ENCODE measurements at places on chromosomes 7 and 10. TPM values are rescaled to one million over a fixed set of nuclear protein-coding genes. Genes with fewer than 3 reads are reported as not detected.

DNA sequence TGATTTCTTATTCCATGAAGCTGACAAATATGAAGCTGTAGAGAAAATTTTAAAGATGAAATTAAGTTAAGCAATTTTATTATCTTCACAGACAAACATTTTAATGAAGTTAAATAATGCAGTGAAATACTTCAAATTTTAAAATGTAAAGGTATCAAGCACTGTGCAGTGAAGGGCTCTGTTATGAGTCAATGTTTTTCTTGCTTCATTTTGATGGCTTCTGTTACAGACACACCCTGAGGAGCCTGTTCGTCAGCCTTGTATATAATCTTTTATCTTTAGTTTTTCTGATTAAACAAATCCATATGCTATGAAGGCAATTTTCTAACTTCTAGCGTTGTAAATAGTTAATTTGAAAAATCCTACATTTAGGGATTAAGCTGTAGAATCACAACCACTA lies 18.5 kb downstream of the VSTM2A start:
- DNase-seq = no peak

DNA sequence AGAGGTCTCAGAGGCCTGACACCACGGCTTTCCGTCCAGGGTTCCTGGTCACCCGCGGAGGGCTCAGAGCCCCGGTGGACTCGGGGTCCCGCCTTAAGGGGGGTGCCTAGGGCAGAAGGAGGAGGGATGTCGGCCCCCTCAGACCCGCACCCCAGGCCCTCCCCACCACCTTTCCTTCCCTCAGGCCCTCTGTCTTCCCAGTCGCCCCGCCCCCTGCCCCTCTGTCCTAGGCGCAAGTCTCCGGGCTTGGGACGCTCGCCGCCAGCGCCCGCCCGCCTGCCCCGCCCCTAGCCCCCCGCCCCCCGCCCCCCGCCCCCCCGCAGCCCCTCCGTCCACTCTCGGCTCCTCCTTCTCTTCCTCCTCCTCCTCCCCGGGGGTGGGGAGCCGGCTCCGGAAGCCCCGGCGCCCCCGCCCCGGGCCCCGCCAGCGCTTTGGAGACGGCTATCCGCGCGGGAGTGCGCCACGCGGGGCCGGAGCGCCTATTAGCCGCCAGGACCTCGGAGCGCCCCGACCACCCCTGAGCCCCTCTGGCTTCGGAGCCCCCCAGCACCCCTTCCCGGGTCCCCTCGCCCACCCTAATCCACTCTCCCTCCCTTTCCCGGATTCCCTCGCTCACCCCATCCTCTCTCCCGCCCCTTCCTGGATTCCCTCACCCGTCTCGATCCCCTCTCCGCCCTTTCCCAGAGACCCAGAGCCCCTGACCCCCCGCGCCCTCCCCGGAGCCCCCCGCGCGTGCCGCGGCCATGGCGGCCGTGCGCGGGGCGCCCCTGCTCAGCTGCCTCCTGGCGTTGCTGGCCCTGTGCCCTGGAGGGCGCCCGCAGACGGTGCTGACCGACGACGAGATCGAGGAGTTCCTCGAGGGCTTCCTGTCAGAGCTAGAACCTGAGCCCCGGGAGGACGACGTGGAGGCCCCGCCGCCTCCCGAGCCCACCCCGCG lies at the start of gene AEBP1:
AEBP1 (plus strand) TSS at position 423 of the 937 bp plus-strand sequence; CDS start at position 744, 321 bp downstream.
- DNase-seq = no peak

- no peak for DNase-seq
These were observed 117.7 kb upstream of the PODXL start for GRCh38 chr7:131674131-131674530.

Gene IKZF1
- polyA plus RNA-seq = 1.2 TPM

- no peak for DNase-seq
These were observed 19.2 kb downstream of the CFAP70 start for GRCh38 chr10:73339436-73339835.

Gene EPO
- not detected for polyA plus RNA-seq

- no peak for DNase-seq
These were observed 759.0 kb upstream of the GALNT17 start for GRCh38 chr7:70372768-70373515.

DNA sequence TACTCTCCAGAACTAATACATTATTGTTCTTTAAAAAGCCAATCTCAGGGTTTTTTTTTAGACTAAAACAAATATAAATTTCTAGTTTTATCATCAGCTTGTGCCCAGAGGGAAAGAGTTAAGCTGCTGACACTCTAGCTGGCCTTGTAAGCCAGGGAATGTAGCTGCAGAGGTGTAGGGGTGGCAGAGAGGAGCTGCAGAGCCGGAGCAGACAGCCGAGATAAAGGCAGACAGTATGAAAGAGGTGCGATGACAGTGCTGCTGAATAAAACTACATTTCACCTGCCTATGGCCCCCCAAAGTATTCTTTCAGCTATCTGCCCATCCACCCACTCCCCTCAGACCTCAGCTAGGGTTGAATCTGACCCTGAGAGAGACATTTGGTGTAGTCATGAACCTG lies 653.7 kb upstream of the ZWINT start:
- DNase-seq = no peak

DNA sequence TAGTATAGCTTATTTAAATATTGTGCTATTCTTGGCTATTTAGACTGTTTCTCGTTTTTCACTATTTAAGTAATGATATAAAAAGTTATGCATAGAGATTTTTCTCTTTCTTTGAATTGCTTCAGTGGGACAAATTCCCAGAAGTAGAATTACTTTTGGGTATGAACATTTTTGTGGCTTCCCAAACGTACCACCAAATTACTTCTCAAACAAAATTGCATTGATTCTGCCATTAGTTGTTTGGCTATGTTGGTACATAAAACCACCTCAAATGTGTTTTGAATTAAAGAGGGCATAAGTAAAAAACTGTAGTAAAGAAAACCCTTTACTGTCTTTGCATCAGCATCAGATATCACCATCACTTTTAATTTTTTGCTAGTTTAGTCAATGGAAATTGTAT lies 31.0 kb downstream of the AKR1B1 start:
- DNase-seq = no peak

DNA sequence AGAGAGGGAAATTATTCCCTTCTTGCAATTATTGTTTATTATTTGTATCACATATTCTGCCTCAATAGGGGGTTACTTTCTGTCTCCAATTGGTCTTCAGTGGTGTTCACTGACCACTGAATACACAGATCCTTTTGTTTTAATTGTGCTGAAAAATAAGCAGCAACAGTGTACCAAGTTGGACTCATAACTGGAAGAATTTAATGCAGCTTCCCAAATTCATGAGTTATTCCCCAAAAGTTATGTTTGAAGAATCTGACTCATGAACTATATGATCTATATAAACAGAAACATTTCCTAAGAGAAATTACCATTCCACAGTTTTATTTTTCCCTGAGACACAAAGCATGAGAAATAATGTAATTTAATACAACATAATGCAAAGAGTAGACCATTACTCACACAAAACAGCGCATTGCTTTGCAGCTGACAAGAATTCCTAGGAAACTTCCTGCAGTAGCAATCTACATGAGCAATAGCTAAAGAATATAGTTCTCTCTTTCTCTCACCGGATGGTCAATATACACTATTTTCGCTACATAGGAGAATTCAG lies 479.2 kb downstream of the HTR7 start:
- no peak for DNase-seq

DNA sequence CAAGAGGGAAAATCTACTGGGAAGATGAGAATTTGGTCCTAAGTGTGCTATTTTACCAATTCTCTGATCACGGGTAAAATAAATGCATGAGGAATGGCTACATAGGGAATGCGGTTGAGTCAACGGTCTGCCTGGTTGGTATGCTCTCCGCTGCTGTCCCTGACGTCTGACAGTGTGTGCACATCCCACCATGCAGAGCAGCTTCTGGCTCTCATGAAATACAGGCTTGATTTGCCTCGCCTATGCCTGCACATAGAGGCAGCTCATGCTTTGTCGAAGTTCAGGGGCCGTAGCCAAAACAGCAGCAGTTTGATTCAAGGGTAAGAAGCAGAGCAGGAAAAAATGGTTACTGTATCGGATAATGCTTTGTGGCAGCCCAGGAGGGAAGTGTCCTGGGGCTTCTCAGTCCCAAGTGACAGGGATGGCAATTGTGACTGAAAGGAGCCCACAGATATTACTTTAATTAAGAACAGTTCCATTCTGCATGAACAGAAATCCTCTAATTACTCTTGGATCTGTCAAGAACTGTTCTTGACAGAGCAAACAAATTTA lies 268.4 kb upstream of the SLC26A5 start:
- no peak for DNase-seq

Gene MAPK8
- polyA plus RNA-seq = 18.5 TPM

- DNase-seq = no peak
These were observed 210.5 kb downstream of the ETV1 start for GRCh38 chr7:13778967-13779366.

- DNase-seq = no peak
These were observed 119.2 kb downstream of the NEURL1 start for GRCh38 chr10:103612462-103613365.

GRCh38 chr10:102675666-102676533 lies 31.6 kb downstream of the TRIM8 start:
- DNase-seq = no peak

DNA sequence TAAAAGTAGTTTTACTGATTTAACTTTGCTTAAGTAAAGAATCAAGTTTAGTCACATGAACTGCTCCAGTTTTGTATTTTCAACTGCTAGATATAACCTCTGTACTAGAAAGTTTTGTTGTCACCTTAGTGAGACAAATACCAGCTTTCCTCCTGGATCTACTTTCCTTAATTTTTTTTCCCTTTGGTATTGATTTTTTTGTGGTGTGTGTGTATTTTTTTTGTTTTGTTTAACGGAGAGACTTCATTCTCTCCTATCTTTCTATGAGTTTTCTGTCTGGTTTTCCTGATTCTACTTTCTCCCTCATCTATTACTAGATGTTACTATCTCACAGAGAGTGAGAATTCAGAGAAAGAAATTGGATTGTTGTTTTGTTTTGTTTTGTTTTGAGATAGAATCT lies 52.0 kb downstream of the TASOR2 start:
- no peak for DNase-seq

DNA sequence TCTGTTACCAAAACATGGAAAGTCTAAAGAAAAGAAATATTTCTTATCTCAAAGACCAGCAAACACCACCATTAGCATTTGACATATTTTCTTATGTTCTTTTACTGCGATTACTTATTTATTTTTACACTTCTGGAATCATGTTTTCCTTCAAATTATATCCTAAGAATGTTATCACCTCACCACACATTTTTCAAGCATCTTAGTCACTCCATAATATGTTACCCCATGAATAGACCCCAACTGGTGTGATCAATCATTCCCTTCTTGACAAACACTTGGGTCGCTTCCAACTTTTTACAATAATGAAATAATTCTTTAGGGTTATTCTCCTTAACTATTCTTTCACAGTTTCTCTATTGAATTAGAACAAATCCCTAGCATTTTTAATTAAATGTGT lies 67.4 kb downstream of the AMPH start:
- DNase-seq = no peak

DNA sequence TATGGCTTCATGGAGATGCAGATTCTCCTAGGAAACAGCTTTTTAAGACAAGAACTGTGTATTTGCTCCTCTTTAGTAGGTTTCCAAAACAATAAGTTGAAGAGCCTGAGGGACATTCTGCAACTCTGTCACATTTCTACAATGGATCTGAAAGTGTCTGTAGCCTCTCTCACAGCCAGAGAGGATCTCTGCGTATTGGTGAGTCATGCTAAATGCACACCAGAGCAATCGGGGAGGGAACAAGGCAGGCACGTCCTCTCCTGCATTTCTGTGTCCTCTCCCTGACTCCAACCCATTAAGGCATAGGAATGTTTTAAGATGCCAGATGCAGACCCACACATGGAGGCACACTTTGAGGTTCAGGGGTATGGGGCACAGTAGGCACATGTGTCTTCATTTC lies 1126.4 kb upstream of the GHITM start:
- DNase-seq = no peak

GRCh38 chr10:102776779-102777456 lies 33.2 kb downstream of the WBP1L start:
- peak; percentile 90 for DNase-seq

- no peak for DNase-seq
These were observed 94.2 kb downstream of the NRBF2 start for GRCh38 chr10:63227207-63227895.

Gene CCDC3
- 15.8 TPM for polyA plus RNA-seq

DNA sequence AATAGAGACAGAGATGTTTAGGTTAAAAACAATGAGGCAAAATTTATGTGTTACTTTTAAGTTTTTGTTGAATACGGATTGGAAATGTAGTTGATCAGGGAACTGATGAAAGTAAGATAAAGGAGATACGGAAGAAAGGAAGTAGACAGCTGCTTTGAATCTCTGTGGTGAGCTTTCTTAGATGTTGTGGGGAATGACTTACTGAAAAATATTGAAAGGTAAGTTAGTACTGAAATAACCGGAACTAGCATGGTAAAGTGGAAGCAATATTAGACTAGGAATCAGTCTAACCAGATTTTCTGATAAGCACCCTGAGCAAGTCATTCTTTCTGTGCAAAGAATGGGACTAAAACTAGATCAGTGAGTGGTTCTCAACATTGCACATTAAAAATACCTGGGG lies 34.8 kb downstream of the LUC7L2 start:
- no peak for DNase-seq

DNA sequence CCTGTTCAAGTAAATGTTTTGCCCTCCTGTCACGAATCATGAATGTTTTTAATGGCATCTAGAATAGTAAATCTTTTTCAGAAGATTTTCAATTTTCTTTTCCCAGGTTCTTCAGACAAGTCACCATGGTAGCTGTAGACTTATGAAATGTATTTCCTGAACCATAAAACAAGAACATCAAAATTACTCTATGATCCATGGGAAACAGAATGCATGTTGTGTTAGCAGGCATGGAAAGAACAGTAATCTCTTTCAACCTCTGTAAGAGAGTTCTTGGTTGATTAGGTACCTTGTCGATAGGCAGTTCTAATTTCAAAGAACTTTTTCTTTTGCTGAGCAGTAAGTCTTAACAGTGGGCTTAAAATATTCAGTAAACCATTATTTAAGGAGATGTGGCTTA lies 17.6 kb downstream of the AKR1C1 start:
- DNase-seq = no peak

GRCh38 chr10:49689882-49690510 lies 10.5 kb downstream of the C10orf53 start:
- no peak for DNase-seq

GRCh38 chr10:20330246-20330645 lies 514.0 kb downstream of the PLXDC2 start:
- no peak for DNase-seq

- DNase-seq = no peak
These were observed 14.2 kb upstream of the RNF32 start for GRCh38 chr7:156626220-156626895.

DNA sequence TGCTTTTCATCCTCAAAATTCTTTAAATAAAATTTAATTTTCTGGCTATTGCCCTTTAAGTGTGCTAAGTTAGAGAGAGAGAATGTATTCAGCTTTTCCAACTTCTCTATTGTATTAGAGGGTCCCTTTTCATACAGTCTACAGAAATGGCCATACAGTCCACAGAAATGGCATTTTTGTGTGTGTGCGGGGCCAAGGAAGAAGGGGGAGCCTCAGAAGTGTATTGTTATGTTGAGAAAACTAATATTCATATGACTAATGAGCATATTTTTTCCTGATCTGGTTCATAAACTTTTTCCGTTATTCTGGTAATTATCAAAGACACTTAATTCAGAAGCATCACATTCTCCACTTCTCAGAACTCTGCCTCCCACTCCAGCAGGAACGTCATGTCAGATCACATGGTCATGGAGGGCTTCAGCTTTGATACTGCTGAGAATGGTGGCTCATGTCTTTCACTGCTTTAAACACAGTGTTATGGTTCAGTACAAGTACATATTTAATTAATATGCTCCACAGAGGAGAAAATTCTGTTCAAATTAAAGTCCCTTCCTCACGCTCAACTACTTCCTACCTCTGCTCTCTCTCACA lies 37.1 kb downstream of the ELMO1 start:
- no peak for DNase-seq

Gene KAZALD1
- 22.4 TPM for polyA plus RNA-seq

- no peak for DNase-seq
These were observed 529.9 kb upstream of the DPP6 start for GRCh38 chr7:153522261-153522660.

Data from muscle of arm (tissue), 14 donors.